ENCODE measurements at places on chromosomes 1 and 21.
A peak's percentile ranks its signal among the peaks of the same experiment; 100 is the strongest.

DNA sequence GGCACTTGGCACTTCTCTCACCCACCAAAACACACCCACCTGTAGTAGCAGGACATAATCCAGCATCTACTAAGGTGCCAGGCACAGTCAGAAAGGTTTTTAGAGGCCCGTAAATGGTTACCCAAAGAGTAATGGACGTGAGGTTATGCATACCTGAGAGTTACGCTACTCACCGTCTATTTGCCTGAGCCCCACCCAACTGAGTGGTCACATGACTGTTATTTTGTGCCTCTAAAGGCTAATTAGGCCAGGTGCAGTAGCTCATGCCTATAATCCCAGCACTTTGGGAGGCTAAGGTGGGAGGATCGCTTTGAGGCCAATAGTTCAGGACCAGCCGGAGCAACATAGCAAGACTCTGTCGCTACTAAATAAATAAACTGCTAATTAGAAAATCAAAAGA lies 11.0 kb downstream of the LMX1A start:
- DNase-seq, result no peak

- no peak for DNase-seq
Observed at GRCh38 chr1:24503059-24503751, 569 bp downstream of the RCAN3 start.

DNA sequence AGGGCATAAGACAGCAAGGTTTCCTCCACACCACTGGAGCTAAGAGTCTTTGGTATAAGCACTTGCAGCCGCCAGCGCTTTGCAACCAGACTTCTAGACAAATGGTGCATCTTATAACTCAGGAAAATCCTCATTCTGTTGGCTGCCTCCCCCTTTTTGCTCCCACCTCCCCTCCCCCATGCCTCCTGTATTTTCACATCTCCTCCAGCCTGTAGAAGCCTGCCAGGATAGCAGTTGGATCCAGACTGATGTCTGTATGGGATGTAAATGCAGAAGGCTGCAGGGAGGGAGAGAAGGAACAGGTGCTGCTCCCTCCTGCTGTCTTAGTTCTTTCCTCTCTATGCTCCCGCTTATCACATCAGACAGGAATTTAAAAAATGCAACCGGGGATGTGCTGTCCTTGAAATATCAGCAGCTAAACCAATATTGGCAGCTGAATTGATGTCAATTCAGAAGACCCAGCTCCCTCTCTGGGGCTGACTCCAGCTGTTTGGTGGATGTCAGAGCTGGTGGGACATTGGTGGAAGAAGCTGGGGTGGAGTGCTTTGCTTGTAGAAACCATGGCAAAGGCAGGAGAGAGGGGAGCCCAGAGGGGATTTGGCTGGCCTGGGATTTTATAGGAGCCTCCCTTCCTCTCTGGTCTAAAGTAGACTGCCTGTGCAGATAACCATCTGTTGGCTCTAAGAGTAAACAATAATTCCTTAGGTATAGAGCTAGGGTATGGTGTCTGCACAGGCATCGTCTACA lies 53.5 kb downstream of the NFASC start:
- no peak for DNase-seq

DNA sequence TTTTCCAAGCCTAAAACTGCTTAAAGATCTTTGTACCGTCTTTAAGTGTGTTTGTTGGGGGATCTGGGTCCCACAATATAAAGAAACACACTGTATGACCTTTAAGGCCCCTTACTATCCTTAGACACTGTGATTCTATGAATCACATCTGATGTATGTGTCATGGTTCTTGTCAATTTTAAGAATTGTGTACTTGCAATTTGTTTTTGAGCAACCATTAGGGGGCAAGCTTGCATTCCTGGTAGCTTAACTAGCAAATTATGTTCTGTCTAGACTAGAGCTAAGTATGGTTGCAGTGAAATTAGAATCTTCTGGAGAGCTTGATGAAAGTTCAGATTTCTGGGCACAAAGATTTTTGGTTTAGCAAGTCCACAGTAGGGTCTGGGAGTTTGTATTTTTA lies 219.5 kb downstream of the TPR start:
- DNase-seq, result peak; percentile 62

DNA sequence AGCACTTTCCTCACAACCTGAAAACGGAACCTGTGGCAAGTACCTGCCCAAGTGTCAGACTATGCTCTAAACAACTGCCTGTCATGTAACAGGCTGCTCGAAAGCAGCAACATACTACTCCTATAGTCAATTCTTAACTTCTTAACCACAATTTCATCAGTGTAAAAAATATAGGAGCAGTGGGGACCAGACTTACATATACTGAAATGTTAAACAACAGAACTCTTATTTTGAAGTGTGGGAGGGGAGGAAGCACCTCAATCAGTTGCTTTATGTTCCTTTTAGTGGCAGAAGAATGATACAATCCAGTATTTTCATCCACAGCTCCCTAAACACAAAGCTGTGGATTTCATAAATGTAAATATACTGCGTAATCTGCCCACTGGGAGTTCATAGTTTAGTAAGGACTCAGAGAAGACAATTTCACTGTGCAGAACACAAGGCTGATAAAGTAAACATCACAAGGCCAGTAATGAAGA lies 44.2 kb downstream of the WLS start:
- DNase-seq, result no peak

GRCh38 chr1:211643324-211644212 lies 31.9 kb downstream of the NEK2 start:
- no peak for DNase-seq

- no peak for DNase-seq
Observed at GRCh38 chr1:1938613-1939295, 19.7 kb upstream of the TMEM52 start.

DNA sequence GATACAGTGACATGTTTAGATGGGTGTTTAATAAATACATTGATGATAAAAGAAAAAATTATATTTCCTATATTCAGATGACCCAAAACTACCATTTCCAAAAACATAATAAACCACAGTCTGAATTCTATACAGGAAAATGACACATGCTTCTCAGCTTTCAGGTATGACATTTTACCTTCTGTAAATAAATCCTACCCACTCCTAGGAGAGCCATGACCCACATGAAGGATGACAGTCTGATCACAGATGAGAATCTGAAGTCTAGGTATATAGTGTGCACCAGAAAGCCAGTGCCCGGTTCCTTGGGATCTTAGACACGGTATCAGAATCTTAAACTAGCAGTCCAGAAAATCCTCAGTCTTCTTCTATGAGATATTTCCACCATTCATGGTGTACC lies 3.7 kb upstream of the GJA9 start:
- DNase-seq, result no peak

DNA sequence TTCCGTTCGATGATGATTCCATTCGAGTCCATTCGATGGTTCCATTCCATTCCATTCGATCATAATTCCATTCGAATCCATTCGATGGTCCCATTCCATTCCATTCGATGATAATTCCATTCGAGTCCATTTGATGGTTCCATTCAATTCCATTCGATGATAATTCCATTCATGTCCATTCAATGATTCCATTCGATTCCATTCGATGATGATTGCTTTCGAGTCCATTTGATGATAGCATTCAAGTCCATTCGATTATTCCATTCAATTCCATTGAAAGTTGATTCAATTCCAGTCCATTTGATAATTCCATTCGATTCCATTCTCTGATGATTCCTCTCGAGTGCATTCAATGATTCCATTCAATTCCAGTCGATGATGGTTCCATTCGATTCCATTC lies 3895.3 kb downstream of the SRGAP2C start:
- no peak for DNase-seq

GRCh38 chr21:28885853-28886177 lies 106.9 kb downstream of the LTN1 start:
- DNase-seq, result peak; percentile 57

DNA sequence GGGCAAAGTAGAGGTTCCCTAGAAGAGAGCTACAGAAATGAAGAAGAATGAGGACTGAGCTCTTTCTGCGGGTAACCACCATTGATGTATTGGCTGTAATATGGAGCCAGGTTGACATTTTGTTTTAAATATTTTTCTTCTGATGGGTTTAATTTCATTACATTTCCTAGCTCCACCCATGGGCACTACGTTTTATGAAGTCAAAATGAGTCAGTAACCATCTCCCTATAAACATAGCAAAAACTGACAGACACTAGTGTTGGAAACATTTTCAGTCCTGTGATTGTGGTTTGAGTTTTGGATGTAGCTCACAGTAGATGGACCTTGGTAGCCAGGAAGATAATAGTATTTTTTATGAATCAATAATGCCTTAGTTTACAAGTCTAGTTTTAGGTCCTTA lies 470.4 kb upstream of the B3GALT2 start:
- DNase-seq, result no peak

- no peak for DNase-seq
Observed at GRCh38 chr1:8974551-8974950, 28.9 kb downstream of the CA6 start.

GRCh38 chr1:228706305-228706704 lies 29.0 kb upstream of the RHOU start:
- no peak for DNase-seq
